ENCODE measurements at places on chromosomes 1 and 21. TPM values are rescaled to one million over a fixed set of nuclear protein-coding genes. Genes with fewer than 3 reads are reported as not detected.

GRCh38 chr1:43267291-43267805, 2.4 kb upstream of the TMEM125 start:
- DNase-seq: no peak
- H3K27me3 ChIP-seq: peaks cover 2% of the 10 kb centered on the region
- peaks cover 19% of the 10 kb centered on the region for H3K4me1 ChIP-seq
- H3K36me3 ChIP-seq: no peaks in the 10 kb centered on the region
- no peak overlapping the region for H3K27ac ChIP-seq
- H3K4me3 ChIP-seq: no peak overlapping the region

GRCh38 chr1:184896000-184896399, 78.3 kb downstream of the NIBAN1 start:
- H3K27me3 ChIP-seq: no peaks in the 10 kb centered on the region
- no peak for DNase-seq
- no peaks in the 10 kb centered on the region for H3K4me1 ChIP-seq

DNA sequence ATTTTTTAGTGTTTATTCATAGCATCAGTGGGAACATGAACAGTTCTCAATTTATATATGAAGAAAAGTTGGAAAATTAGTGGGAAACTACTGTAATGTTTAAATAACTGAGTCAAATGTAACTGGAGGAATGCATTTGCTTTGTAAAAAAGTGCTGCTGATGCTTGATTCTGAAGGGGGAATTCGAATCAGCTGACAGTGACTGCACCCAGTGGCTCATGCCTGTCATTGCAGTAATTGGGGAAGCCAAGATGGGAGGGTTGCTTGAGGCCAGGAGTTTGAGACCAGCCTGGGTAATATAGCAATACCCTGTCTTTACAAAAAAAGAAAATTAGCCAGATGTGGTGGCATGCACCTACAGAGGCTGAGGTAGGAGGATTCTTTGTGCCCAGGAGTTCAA, 398.4 kb downstream of the ZP4 start:
- DNase-seq: no peak
- H3K36me3 ChIP-seq: no peaks in the 10 kb centered on the region
- H3K27ac ChIP-seq: no peak overlapping the region
- no peaks in the 10 kb centered on the region for H3K4me1 ChIP-seq
- no peak overlapping the region for H3K4me3 ChIP-seq

DNA sequence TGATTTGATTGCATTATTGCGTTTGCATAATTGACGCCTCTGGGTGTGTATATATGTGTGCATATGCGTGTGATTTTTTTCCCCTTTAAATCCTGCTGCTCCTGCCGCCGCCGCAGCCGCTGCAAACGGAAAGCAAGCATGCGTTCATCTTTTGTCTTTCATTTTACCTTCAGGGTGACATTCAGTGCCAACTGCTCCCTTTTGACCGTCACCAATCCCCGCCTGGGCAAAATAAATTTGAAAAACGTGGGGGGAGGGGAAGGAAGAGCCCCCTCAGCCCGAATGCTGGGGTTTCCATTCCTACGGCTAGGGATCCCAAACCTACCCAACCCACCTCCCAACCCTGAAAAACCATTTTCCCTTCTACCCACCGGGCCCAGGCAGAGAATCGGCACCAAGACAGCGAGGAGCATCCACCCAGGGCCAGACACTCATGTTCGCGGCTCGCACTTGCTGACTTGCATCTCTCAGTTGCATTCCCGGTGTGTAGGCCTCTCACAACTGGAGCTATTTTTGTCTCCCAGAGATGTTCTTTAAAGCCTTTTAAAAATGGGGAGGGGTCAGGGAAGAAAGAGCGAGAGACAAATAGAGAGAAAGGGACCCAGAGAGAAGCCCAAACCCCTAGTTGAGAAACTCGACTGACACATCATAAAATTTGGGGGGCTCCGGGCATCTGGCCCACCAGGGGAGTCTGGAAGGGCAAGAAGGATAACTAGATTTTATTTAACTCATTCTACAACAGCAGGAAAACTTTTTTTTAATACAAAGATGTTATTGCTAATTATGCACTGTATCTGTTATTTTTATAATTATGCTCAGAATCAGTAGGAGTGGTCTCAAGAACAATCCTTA, 367.1 kb upstream of the ESRRG start:
- peaks cover 4% of the 10 kb centered on the region for H3K27me3 ChIP-seq
- H3K36me3 ChIP-seq: no peaks in the 10 kb centered on the region
- H3K27ac ChIP-seq: no peak overlapping the region
- H3K4me3 ChIP-seq: peak overlapping the region; percentile 24
- DNase-seq: no peak

DNA sequence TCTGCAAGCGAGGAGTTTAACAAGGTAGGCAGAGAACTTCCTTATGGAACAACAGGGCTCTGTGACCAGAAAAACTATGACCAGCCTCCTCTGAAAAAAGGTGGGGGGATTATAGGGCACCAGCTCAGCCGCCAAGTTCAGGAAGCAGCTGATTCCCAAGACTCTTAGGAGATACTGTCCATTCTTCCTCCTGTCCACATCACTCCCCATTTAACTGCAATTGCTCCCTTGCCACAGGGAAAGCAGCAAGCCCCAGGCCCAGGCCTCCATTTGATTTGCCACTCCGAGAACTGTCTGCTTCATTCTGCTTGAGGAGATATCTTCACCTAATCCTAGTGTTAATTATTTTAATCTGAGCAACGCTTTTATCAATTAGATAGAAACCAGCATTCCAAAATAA, 254.3 kb downstream of the ZNF648 start:
- no peak overlapping the region for H3K27ac ChIP-seq
- no peak overlapping the region for H3K4me3 ChIP-seq
- H3K4me1 ChIP-seq: no peaks in the 10 kb centered on the region
- H3K36me3 ChIP-seq: no peaks in the 10 kb centered on the region
- no peak for DNase-seq

Gene CNKSR1
- 0.56 TPM for total RNA-seq

Gene CATSPERE
- total RNA-seq: 0.75 TPM
